ENCODE measurements at places on chromosomes 2 and 18. TPM values are rescaled to one million over a fixed set of nuclear protein-coding genes. Genes with fewer than 3 reads are reported as not detected.
A peak's percentile ranks its signal among the peaks of the same experiment; 100 is the strongest.

Gene KCNF1
- polyA plus RNA-seq: 1.4 TPM

GRCh38 chr2:176124110-176124946, 1.8 kb downstream of the HOXD9 start:
- no peak for DNase-seq

- no peak for DNase-seq
Observed at GRCh38 chr2:9297807-9298206, 91.2 kb downstream of the ASAP2 start.

GRCh38 chr2:17815468-17816184, 634 bp upstream of the MSGN1 start:
- DNase-seq: no peak

DNA sequence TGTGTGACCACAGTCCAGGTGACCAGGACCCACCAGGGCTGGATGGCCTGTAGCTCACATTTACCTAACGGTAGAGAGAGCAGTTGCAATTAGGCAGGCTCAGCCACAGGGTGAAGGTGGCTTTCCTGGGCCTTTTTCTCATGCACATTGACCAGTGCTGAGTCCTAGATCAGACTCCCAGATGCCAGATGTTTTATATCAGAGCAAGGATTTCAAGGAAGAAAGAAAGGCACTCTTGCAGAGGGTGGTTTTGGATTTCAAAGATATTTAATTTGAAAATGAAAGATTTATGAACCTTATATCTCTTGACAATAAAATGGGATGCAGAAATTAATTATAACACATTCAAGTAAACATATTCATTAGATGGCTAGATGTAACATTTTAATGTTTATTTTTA, 694.2 kb upstream of the GYPC start:
- DNase-seq: no peak

DNA sequence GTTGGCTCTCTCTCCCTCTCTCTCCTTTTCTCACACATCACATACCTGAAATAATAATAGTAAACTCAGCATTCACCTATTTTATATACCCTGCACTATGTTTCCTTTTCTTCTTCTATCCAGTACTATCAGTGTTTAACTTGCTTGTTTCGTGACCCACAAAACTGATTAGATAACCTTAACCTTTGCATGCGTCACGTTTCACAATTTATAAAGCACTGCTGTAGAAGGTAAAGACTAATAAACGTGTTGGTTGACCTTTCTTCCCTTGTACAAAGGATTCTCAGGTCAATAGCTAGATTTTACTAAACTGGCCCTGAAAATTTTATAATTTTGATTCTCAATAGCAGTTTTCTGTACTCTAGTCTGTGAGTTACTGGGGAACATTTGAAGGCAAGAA, 791.7 kb downstream of the DPP10 start:
- no peak for DNase-seq

GRCh38 chr18:57077005-57077765, 69.7 kb upstream of the BOD1L2 start:
- no peak for DNase-seq

Gene C2orf80
- not detected for polyA plus RNA-seq

GRCh38 chr18:12765126-12765525, 62.3 kb downstream of the PSMG2 start:
- no peak for DNase-seq

GRCh38 chr2:169511818-169512217, 2.3 kb downstream of the KLHL41 start:
- no peak for DNase-seq

Gene PIEZO2
- 2.2 TPM for polyA plus RNA-seq

DNA sequence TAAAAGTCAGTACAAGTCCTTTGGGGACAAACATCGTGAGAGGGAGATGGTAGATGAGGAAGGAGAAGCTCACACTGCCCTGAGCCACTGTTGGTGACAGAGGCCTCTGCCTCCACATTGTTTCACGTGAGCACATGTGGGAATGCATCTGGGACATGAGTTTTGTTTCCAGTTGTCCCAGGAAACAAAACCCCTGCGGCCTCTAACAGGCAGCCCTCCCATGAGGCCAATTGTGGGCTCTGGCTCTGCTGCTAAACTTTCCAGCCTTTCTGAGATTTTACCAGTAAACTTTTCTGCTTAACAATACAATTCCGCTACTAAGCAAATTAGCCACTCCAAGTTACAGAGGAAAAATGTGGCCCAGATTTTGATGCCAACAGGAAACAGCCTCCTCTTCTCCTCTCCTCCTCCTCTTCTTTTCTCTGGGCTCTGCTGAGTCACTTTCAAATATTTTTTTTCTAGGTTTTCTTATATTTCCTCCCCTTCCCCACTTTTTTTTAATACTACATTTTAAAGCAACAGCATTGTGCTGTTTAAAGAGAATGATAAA, 23.4 kb upstream of the LRRC30 start:
- DNase-seq: no peak

DNA sequence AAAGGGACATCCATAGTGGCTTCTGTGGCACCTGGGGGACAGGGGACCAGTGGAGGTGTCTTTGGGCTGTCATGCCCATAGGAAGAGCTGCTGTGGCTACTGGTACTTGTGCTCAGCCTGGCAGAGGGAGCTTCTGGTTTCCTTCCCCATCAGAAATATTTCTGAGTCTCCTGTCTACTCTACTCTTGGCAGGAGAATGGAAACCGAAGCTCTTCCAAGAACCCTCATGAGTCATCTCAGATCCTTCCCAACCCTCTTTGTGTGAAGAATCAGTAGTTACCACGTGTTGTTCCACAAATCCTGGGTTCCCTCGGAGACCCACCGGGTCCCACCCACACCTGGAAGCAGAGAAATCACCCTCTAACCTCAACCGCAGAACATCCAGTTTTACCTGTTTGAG, 234.9 kb downstream of the FHOD3 start:
- peak; percentile 69 for DNase-seq

All from IMR-90 (cell line).